ENCODE measurements at places on chromosomes 5 and 9.

GRCh38 chr5:1593903-1594356 is 70.2 kb upstream of the LPCAT1 start:
- DNase-seq, result no peak

DNA sequence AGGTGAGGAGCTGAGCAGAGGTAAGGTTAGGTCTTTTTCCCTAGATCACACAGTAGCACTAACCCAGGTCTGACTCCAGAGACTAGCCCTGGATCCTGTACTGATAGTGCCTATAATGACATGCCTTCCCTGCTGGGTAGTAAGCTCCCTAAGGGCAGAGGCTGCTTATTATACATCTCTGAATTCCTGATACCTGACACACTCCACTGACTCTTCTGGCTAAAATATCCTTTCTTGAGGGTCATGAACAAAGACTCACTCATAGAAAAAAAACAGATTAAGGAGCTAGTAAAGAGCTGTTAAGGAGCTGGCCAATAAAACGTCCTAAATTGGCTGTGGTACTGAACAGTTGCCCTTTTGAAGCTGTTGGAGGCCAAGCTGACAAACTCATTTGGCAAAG is 149.0 kb upstream of the ITGA1 start:
- DNase-seq, result no peak

DNA sequence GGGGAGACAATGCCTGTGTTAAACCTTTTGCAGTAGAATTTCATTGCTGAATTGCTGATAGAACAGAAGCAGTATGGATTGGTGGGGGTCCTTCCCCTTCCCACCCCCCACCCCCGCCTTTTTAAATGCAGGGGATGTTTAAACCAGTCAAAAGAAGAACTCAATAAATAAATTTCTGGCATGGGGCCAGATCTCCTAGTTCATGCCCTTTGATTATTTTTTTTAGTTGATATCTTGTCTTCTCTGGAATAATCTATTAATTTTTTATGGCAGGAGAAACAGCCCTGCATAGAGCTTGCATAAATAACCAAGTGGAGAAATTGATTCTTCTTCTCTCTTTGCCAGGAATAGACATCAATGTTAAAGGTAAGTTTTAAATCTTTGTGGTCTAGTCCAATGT is 72.8 kb downstream of the SLF1 start:
- no peak for DNase-seq

DNA sequence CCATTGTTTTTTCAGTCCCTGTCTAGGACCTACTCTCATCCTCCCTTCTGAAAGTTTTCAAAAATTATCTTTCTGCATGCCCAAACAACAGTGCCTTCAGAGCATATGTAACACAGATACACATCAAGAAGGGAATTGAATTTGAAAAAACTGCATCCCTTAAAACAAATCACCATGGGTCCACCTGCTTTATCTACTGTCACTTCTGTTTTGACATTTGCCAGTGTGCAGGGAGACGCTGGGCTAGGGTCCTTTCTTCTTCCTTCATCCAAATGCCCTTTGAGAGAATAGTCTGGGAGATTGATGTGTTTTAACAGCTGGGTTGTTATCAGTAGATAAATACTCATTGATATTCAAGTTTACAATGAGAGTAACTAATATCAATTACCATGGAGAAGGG is 1630.1 kb downstream of the MAT2B start:
- no peak for DNase-seq

DNA sequence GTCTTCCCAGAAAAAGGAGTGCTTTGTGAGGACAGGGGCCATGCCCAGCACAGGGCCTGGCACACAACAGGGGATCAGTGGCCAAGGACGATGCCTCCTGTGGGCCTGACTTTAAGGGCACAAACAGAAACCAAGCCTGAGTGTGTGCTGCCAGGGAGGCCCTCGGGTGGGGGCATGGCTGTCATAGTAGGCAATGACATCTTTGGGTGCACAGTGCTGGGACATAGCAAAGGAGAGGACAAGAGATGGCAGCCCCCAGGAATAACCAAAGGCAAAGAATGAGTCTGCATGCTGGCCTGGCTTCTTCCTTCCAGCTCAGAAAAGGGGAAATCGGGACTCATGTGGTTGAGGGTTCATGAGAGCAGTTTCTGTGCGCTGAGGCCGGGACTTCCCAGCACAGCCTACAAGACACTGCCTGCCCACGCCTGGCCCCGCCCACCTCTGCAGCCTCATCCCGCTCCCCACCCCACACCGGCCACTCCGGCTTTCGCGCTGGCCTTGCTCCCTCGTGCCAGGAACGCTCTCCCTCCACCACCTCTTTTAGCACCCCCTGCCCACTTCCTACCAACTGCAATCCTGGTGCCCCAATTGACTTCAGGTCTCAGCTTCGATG is 13.8 kb upstream of the LHX2 start:
- no peak for DNase-seq

DNA sequence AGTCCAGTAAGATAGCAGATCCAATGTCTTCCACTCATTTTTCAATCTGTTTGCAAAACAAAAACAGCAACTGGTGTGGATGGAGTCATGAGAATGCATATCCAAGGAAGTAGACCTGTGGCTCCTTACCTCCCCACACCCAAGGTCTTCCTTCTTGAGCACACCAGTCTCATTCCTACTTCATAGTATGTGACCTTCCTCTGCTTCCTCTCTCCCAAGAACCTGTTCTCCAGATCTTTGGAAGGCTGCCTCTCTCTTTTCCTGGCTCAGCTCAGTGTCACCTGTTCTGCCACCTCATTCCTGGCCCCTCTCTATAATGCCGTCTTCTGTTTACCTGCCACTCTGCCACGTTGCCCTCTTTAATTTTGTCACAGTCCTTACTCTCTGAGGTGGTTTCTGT is 7.9 kb upstream of the TRIM7 start:
- no peak for DNase-seq

- DNase-seq, result no peak
Measured at GRCh38 chr5:54743581-54743980, 226.0 kb downstream of the SNX18 start.

- DNase-seq, result no peak
Measured at GRCh38 chr5:177512736-177513380, 3.2 kb upstream of the DOK3 start.

DNA sequence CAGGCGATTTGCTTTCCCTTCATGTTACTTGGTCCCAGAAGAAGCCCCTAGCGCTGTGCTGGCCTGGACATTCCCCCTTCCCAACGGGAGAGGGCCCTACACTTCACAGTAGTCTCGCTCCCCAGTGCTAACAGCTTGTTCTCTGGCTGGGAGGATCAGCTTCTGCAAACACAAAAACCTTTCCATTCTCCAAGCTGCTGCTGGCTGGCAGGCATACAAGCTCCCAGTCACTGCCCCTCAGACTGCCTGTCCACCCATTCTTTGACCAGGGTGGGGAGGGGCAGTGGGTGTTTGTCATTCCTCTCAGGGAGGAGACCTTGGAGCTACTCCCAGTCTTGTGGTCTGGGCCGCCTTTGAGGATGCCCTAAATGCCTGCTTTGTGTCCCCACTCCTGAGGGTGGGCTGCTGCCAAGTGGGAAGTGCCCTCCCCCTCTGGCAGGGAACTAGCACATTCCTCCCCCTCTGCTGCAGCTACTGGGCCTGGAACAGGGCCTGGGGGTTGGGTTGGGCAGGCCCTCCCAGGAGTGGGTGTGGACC is 20.8 kb downstream of the ENHO start:
- DNase-seq, result peak; percentile 57

DNA sequence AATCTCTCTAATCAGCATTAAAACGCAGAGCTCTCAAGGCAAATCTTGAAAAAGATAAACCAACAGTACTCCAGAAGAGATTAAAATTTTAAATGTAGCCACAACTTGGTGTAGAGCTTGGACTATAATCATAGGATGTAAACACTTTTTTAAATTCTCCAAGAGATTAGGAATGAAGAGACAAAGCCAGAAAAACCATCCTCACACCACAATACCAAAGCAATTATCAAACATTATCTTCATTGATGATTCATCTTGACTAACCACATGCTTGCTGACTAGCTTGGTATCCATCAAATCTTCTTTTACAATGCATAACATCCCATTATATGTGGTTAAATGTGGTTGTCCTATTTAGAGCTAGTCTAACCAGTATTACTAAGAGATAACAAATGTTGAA is 815.1 kb downstream of the TLE1 start:
- DNase-seq, result no peak

GRCh38 chr5:122561209-122561608 is 213.7 kb upstream of the SNX2 start:
- DNase-seq, result peak; percentile 50

GRCh38 chr9:33187519-33188218 is 20.5 kb upstream of the B4GALT1 start:
- DNase-seq, result no peak

DNA sequence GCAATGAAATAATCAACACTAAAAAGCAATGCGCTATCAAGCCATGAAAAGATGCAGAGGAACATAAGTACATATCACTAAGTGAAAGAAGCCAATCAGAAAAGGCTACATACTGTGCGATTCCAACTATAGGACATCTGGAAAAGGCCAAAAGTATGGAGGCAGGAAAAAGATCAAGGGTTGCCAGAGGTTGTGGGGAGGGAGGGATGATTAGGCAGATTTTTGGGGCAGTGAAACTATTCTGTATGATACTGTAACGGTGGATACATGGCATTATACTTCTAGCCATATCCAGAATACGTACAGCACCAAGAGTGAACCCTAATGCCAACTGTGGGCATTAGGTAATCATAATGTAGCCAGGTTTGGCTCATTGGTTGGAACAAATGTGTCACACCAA is 50.0 kb upstream of the FAM120AOS start:
- no peak for DNase-seq

GRCh38 chr9:35313916-35314315 is 152.1 kb downstream of the UNC13B start:
- no peak for DNase-seq

GRCh38 chr9:100281676-100282387 is 70.9 kb downstream of the TEX10 start:
- DNase-seq, result peak; percentile 25

GRCh38 chr9:76658510-76659231 is 105.6 kb upstream of the PCA3 start:
- DNase-seq, result peak; percentile 0

DNA sequence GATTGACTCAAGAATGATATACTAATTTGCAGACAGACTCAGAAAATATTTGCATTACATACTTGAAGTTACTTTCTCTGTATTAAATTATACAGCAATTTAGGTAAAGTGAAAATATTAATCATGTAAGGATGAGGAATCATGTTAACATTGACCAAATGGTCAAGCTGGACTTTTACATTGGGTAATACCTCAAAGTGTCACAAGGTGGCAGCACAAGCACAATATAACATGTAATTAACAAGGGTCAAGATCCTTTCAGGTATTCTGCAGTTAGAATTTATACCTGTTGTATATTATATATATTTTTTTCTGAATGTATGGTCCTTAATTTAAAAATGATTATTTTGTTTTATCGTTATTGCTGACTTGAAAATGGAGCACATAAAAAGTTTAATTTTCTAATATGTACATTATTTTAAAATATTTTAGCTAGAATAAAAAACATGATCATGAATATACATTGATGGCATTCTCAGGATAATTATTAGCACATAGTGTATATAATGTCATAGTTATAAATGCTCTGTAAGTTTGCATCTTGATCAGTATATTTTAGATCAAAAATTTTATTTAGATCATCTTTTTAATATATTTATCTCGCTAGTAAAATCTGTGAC is 8.6 kb downstream of the HAPLN1 start:
- peak; percentile 25 for DNase-seq

Data from NCI-H524 (cell line).